ENCODE measurements at places on chromosomes 4 and X.

GRCh38 chr4:150286656-150287055, 208.4 kb downstream of the DCLK2 start:
- DNase-seq: no peak

DNA sequence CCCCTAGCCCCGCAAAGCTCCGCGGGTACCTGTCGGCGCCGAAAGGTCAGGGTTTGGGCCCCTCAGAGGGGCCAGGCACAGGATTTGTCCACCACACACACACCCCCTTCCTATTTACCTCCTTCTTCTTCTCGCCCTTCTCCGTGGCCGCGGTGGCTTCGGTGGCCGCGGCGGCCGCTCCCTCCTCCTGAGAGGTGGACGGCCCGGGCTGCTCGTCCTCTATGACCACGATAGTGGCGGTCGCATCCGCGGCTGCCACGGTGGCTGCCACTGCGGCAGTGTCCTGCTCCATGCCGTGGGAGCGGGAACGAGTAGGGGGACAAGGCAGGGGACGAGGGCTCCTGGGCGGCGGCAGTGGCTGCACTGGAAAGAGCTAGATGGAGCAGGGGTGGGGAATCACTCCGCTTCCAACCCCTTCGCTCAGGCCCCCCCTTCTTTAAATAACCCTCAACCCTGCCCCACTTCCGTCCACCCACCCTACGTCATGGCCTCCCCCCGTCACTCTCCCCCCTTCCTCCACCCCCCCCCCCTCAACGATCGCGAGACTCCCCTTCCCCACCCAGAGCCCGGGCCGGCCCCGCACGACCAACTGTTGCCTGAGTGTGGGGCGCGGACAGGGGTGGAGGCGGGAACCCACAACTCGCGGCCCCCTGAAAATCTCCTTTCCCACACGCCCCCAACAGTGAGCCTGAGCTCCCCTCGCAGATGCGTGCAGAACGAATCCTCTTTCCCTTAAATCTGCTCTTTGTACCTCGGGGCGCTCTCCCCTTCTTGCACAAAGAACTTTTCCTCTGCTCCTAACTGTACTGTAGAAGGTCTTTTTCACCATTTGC, at the start of gene SMARCA1:
TSS of gene SMARCA1 (minus strand) at position 412 of the 833 bp plus-strand sequence. CDS start at position 292, 120 bp downstream.
- peak; percentile 70 for DNase-seq

GRCh38 chrX:38220024-38220414, 652 bp downstream of the SRPX start:
- peak; percentile 56 for DNase-seq

- DNase-seq: no peak
These were observed 5.0 kb upstream of the MMAA start for GRCh38 chr4:145614233-145614610.

DNA sequence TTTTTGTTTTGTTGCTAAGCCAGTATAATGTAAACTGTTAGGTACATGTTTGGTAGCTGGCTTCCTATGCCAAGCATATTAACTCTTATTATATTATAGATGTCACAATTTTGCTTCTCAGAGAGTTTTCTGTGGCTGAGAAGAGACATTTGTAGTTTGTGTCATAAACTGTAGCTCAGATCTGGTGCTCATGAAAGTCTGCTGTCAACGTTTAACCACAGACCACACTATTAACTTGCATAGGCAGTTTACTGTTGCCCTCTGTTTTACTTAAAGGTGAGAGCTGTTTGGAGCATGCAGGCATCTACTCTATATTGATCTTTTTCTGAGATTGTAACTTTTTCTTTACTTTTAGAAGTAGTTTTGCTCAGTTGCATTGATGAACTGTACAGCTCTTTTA, 166.8 kb downstream of the TLL1 start:
- no peak for DNase-seq

- no peak for DNase-seq
These were observed 19.9 kb upstream of the IRAK1 start for GRCh38 chrX:154039577-154039976.

GRCh38 chr4:106325800-106326199, 9.4 kb downstream of the AIMP1 start:
- DNase-seq: peak; percentile 23

- DNase-seq: no peak
These were observed 968.2 kb downstream of the STIM2 start for GRCh38 chr4:27828843-27829242.

DNA sequence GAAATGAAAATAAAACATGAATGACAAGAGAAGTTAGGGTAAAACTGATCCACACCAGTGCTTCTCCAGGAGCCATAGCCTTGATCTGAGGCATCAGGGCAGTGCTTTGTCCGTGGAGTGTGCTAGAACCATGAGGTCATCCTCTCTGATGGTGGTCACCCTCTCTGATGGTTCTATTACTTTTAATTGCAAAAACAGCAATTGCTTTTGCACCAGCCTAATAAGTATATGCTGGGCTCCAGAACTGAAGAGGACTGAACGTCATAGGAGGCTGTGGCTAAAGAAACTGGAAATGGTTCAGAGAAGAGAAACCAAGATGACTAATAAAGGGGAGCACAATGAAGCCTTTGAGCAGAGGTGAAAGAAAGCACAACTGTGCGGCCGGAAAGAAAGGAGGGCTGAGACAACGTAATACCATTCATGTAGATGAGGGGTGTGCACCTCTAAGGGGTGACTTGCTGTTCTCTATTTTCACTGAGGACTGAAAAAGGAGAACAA, 17.0 kb upstream of the TMEM154 start:
- DNase-seq: peak; percentile 66

- DNase-seq: no peak
These were observed 156.9 kb downstream of the APBB2 start for GRCh38 chr4:41057467-41057866.

- no peak for DNase-seq
These were observed 93.9 kb downstream of the NSUN7 start for GRCh38 chr4:40843696-40844095.

- peak; percentile 78 for DNase-seq
These were observed 38.7 kb downstream of the CNKSR2 start for GRCh38 chrX:21412883-21413282.

DNA sequence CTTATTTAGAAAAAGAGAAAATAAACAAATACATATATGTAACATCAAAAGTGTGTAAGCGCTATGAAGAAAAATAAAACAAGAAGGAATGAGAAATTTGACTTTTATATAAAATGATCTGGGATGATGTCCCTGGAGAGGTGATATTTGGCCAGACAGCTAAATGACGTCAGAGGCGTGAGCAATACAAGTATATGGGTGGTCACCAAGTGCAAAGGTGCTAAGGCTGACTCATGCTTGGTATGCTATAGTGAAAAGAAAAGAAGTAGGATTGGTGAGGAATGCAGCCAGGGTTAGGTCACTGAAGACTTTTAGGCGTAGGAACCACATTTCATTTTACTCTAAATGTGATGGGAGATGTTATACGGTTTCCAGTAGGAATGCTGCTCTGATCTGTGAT, 1049.1 kb upstream of the TENM3 start:
- no peak for DNase-seq

DNA sequence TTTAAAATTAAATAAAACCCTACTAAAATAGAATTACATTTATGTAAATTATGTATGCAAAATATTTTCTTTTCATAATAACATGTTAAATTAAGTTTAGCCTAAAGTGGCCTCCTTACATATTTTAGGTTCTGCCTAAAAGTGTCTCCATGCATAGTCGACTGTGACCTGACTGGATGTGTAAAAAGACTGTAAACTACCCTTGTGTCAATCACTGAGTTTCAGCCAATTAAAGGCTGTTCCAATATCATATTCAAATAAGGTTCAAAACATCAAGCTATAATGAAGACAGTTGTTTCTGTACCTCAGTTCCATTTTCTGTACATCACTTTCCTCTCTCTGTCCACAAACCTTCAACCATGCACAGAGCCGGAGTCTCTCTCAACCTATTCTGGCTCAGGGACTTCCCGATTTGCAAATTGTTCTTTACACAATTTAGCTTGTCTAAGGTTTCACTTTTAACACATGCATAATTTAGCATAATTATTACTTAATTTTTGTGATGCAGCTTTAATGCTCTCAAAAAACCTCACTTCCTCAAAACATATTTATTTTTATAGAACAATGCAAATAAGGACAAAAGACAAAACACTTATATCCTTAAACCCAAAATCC, 60.1 kb downstream of the SH3RF1 start:
- DNase-seq: no peak

DNA sequence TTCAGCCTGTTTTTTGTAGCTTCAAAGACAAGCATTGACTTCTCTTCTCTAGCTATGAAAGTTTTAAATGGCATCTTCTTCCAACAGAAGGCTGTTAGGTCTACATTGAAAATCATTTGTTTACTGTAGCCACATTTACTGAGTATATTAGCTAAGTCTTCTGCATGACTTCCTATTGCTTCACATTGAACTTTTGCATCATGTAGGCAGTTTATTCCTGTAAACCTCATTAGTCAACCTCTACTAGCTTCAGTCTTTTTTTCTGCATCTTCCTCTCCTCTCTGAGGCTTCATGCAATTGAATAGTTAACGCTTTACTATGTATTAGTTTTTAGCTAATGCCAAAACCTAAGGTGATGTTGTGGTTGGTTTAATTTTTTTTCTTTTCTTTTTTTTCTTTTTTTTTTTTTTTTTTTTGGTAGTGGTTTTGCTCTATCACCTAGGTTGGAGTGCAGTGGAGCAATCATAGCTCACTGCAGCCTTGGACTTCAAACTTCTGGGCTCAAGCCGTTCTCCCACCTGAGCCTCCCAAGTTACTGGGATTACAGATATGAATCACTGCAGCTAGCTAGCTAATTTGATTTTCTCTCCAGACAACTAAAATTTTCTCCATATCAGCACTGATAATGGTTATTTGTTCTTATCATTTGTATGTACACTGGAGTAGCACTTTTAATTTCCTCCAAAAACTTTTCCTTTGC, 3.4 kb downstream of the UGT2A3 start:
- no peak for DNase-seq

DNA sequence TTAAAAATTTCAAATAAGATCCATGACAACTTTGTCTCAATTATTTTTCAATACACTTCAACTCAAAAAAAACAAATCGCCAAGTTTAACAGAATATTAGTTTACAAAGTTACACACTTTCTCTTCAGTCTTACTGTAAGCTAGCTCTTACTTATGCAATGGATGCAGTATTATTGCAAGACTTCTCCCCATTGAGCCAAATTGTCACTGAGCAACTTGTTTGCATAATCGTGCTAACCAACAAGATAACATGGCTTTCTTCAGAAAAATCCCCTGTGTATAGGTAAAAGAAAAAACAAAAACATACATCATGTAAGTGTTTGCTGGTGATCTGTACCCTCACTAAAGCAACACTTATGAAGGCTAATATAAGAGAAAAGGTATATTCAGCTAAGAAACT, 18.9 kb downstream of the DNAJB14 start:
- no peak for DNase-seq

- DNase-seq: no peak
These were observed 370.7 kb downstream of the GRIA2 start for GRCh38 chr4:157591245-157591644.

GRCh38 chr4:2696423-2696822, 59.7 kb downstream of the TNIP2 start:
- no peak for DNase-seq

DNA sequence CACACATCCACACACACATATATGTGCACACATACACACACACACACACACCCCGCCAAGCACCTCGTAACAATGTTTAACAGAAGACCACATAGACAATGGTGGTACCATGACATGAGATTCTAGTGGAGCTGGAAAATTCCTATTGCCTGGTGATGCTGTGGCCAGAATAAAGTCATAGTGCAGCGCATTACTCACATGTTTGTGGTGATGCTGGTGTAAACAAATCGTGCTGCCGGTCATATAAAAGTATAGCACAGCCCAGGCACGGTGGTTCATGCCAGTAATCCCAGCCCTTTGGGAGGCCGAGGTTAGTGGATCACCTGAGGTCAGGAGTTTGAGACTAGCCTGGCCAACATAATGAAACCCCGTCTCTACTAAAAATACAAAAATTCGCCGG, 275.2 kb downstream of the TRIML1 start:
- DNase-seq: no peak

- no peak for DNase-seq
These were observed 220.6 kb upstream of the RPL34 start for GRCh38 chr4:108399610-108400265.

DNA sequence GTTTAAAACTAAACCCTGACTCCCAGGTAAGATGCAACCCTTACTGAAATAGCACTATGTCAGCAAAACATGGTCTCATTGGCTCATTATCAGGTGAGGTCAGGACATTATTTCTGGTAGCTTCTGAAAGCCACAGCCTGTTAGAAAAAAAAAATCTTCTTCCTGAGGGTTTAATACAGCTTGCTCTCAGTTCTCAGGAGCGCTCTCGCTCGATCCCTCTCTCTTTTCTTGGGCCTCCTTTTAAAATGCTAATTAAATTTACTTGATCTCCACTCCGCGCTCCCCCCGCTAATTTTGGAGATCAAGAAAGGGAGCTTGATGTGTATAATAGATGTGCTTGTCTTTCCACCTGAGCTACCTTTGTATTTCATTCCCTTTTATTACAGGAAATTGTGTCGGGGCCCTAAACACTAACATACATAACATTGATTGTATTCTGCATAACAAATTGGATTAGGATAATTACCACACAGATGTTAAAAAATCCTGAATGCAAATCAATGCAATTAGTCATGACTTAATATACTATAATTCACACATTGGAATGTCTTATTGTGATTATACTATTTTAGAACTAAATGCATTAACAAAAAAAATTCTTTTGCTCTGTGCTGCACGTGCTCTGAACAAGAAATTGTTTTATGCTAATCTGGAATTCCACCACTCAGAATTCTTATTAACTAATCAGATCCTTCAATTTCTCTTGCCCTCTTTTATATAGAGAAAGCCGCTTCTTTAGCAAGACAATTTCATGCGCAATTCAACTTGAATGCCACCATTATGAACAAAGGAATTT, 101.6 kb upstream of the TEX13D start:
- no peak for DNase-seq

DNA sequence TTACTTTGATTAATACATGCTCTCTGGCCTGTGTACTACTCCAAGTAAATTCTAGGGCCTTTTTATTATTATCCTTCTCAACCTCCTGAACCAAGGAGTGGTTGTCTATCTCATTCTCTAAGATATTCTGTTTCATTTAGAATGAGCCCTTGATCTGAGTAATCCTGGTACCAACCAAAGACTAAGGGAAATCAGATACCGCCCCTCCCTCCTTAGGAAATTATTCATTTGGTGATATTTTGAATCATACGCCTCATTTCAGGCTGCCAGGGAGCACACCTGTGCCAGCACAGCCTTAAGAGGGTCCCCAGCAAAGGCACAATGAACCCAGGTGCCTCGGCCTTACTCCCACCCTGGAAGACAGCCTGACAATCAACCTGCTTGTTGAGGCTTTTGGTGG, 73.2 kb upstream of the STARD8 start:
- DNase-seq: no peak

- DNase-seq: no peak
These were observed 6.3 kb downstream of the EFNB1 start for GRCh38 chrX:68835104-68835442.
